ENCODE measurements at places on chromosomes 7 and 10. TPM values are rescaled to one million over a fixed set of nuclear protein-coding genes. Genes with fewer than 3 reads are reported as not detected.

- no peaks in the 10 kb centered on the region for H3K27me3 ChIP-seq
- no peaks in the 10 kb centered on the region for H3K4me1 ChIP-seq
- no peak overlapping the region for H3K27ac ChIP-seq
- no peak for DNase-seq
Measured at GRCh38 chr7:157176771-157177170, 38.0 kb downstream of the UBE3C start.

- peaks cover 5% of the 10 kb centered on the region for H3K4me1 ChIP-seq
- no peaks in the 10 kb centered on the region for H3K36me3 ChIP-seq
- no peak for DNase-seq
- peaks cover 15% of the 10 kb centered on the region for H3K27me3 ChIP-seq
- no peak overlapping the region for H3K27ac ChIP-seq
Measured at GRCh38 chr10:117259279-117259678, 18.4 kb downstream of the SLC18A2 start.

- no peaks in the 10 kb centered on the region for H3K4me1 ChIP-seq
- no peak for DNase-seq
- peaks cover 3% of the 10 kb centered on the region for H3K27me3 ChIP-seq
- no peak overlapping the region for H3K27ac ChIP-seq
Measured at GRCh38 chr10:3714967-3715366, 70.0 kb downstream of the KLF6 start.

GRCh38 chr10:19958787-19959186, 142.6 kb downstream of the PLXDC2 start:
- DNase-seq, result no peak
- no peaks in the 10 kb centered on the region for H3K36me3 ChIP-seq
- no peaks in the 10 kb centered on the region for H3K4me1 ChIP-seq
- no peaks in the 10 kb centered on the region for H3K27me3 ChIP-seq

Gene GJD4
- not detected for total RNA-seq

GRCh38 chr7:52233248-52233647, 802.2 kb upstream of the POM121L12 start:
- H3K27ac ChIP-seq, result no peak overlapping the region
- no peaks in the 10 kb centered on the region for H3K27me3 ChIP-seq
- DNase-seq, result no peak
- H3K4me1 ChIP-seq, result no peaks in the 10 kb centered on the region

DNA sequence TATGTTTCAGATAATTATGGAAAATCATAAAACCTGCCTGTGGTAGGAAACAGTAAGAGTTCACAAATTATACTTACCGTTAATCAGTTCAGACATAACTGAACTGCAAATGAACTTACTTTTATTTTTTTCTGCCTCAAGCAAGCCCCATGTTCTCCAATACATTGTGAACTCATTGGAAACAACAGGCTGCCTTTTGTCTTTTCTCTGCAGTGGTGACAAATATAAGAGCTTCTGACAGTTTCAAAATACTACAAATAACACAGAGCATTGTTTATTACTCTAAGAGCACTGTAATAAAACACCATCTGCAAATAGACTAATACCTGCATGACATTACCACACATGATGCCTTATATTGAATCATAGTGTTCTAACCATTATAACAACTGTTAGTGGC, 94.0 kb upstream of the CDCA7L start:
- no peaks in the 10 kb centered on the region for H3K4me1 ChIP-seq
- H3K36me3 ChIP-seq, result no peaks in the 10 kb centered on the region
- peaks cover 13% of the 10 kb centered on the region for H3K27me3 ChIP-seq
- DNase-seq, result no peak
- no peak overlapping the region for H3K27ac ChIP-seq
- H3K4me3 ChIP-seq, result no peak overlapping the region

Gene CLRN3
- total RNA-seq, result not detected

Gene HILPDA
- 24.1 TPM for total RNA-seq

Gene TMEM139
- total RNA-seq, result 0.29 TPM

GRCh38 chr7:693280-693679, 33.2 kb upstream of the DNAAF5 start:
- no peak overlapping the region for H3K27ac ChIP-seq
- DNase-seq, result no peak
- no peaks in the 10 kb centered on the region for H3K27me3 ChIP-seq
- no peaks in the 10 kb centered on the region for H3K4me1 ChIP-seq
- H3K4me3 ChIP-seq, result no peak overlapping the region

- H3K4me1 ChIP-seq, result no peaks in the 10 kb centered on the region
- no peaks in the 10 kb centered on the region for H3K27me3 ChIP-seq
- no peak overlapping the region for H3K27ac ChIP-seq
Measured at GRCh38 chr10:72826346-72826745, 67.2 kb upstream of the OIT3 start.

Gene NPFFR1
- not detected for total RNA-seq

GRCh38 chr10:12945690-12946359, 55.7 kb downstream of the CCDC3 start:
- DNase-seq, result peak; percentile 12
- no peak overlapping the region for H3K4me3 ChIP-seq
- no peaks in the 10 kb centered on the region for H3K27me3 ChIP-seq
- H3K36me3 ChIP-seq, result no peaks in the 10 kb centered on the region

DNA sequence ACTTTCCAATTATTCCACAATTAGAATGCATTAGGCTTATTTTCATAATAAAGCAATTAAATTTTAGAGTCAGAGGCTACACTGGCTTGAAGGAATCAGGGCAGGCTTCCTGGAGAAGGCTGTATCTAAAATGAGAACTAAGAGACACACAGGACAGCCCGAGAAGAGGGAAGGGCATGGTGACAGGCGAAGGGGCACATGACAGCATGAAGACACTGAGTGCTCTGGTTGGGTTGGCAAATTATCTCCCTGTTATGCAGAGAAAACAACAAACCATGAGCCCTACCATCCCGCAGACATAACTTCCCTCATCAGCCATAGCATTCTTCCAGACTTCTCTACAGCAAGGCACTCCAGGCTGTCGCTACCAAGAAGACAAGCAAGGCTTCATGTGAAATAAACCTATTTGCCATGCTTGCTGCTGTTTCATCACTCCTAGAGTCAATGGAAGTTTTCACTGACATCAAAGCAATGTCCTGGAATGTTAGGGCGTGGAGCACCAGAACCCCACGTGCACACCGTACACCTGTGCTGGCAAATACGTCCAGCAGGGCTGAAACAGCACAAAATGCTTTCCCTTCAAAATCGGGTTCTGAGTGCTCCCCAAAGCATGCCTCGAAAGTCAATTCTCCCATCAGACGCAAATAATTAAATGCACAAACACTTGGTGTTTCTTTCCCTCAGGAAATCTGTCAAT, 21.3 kb downstream of the VOPP1 start:
- peaks cover 41% of the 10 kb centered on the region for H3K4me1 ChIP-seq
- no peak for DNase-seq
- H3K27ac ChIP-seq, result no peak overlapping the region
- no peak overlapping the region for H3K4me3 ChIP-seq
- H3K36me3 ChIP-seq, result peaks cover 18% of the 10 kb centered on the region

DNA sequence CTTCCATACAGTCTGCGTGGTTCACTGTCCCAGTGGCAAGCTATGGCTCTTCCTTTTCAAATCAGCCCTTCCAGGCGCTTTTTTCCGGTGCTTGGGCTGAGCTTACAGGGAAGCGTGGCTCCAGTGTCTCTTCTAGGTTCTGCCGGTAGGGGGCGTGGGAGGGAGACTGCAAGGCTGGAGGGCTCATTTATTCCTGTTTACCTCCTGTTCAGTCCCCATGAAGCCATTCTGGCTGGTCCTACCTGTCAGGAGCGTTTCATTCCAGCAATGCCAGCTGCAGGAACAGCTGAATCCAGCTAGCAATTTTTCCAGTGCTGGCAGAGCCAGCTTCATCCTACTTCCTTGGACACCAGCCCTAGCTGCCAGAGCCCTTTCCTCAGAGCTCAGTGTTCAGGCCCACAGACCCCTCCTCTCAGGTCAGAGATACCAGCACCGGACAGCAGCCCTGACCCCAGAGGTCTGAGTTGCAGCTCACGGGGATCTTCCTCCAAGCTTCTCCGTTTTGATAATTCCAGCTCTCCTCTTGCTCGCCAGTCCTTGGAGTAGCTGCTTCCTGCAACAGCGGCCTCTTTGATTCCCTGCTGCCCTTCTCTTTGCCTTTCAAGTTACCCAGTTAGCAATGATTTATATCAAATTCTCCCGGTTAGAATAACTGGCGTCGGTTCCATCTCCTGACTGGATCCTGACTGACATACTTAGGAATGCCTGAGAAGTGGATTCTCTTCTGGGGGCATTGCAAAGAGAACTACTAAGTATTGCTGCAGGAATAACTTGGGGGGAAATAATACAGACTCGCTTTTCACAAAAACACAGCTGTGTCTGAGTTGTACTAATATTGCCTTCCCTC, 129.8 kb downstream of the FRMD4A start:
- H3K4me3 ChIP-seq, result no peak overlapping the region
- no peak for DNase-seq
- H3K27me3 ChIP-seq, result peaks cover 18% of the 10 kb centered on the region

Gene BRAT1
- total RNA-seq, result 39.4 TPM

DNA sequence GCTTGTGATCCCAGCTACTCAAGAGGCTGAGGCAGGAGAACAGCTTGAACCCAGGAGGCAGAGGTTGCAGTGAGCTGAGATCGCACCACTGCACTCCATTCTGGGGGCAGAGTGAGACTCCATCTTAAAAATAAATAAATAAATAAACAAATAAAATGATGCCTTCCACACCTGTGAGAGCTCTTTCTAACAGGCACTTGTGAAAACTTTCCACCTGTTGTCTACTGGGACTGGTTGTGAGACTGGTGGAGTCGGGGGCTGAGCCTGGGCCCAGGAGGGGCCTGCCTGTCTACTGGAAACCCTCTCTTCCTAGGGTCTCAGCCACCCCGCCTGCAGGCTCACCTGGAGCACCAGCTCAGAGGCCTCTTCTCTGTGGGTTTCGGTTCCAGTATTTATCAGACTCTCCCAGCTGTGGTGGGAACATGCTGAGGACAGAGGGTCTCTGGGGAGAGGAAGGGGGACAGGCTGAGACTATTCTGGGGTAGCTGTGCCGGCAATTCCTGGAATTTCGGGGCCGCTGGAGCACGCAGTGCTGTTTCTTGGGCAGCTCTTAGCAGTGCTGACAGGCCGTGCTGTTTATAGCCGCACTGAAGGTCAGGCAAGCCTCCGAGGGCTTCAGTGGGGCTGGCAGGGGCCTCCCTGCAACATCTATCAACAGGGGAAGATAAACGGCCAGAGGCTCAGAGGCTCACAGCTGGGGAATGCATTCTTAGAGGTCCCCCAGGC, 3.8 kb downstream of the LDB3 start:
- H3K27ac ChIP-seq, result no peak overlapping the region
- H3K36me3 ChIP-seq, result no peaks in the 10 kb centered on the region
- H3K4me3 ChIP-seq, result no peak overlapping the region
- DNase-seq, result no peak
- no peaks in the 10 kb centered on the region for H3K4me1 ChIP-seq

GRCh38 chr10:104045151-104046089, 40.3 kb downstream of the COL17A1 start:
- H3K4me3 ChIP-seq, result no peak overlapping the region
- peaks cover 3% of the 10 kb centered on the region for H3K27me3 ChIP-seq
- no peaks in the 10 kb centered on the region for H3K4me1 ChIP-seq
- no peaks in the 10 kb centered on the region for H3K36me3 ChIP-seq
- no peak overlapping the region for H3K27ac ChIP-seq

Gene UCN3
- not detected for total RNA-seq

DNA sequence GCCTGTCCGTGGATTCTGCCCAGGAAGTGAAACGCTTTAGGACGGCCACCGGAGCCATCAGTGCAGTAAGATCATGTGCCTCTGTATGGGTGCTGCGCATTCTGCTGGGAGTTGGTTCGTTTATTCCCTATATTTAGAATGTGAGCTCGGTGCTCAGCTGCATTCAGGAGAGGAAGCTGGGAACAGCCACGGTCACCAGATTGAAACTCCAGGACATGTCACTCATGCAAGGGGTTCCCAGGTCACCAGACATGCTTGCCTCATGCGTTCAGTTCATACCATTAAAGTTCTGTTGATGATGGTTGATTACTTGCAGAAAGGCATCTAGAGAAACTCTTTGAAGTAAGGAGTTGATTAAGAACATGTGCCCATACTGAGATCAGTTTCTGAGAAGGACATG, 78.1 kb downstream of the TRRAP start:
- no peak overlapping the region for H3K4me3 ChIP-seq
- no peak for DNase-seq
- no peak overlapping the region for H3K27ac ChIP-seq
- peaks cover 2% of the 10 kb centered on the region for H3K4me1 ChIP-seq

- no peaks in the 10 kb centered on the region for H3K36me3 ChIP-seq
- no peaks in the 10 kb centered on the region for H3K4me1 ChIP-seq
- H3K27ac ChIP-seq, result no peak overlapping the region
- H3K4me3 ChIP-seq, result no peak overlapping the region
Measured at GRCh38 chr10:8113616-8114015, 59.1 kb downstream of the GATA3 start.

GRCh38 chr7:45417735-45418134, 156.4 kb upstream of the ADCY1 start:
- no peak for DNase-seq
- peaks cover 17% of the 10 kb centered on the region for H3K27me3 ChIP-seq
- H3K36me3 ChIP-seq, result no peaks in the 10 kb centered on the region
- no peak overlapping the region for H3K4me3 ChIP-seq
- no peaks in the 10 kb centered on the region for H3K4me1 ChIP-seq

DNA sequence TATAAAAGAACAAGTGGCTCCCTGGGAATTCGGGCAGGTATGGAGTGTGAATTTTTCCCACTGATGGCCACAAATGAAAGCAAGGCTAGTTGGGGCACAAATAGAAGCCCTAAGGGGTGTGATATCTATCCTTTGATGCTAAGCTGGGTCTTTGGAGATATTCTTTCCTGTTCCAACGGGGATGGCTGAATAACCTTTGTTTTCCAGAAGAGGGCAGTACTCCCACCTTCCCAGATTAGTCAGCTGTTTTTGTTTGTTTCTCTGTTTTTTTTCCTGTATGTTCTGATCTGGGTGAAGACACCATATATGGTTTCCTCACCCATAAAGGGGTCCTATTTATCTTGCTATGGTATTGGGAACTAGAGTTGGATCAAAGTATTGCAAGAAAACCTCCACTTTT, 947.7 kb upstream of the SORCS1 start:
- H3K4me1 ChIP-seq, result no peaks in the 10 kb centered on the region
- no peak overlapping the region for H3K4me3 ChIP-seq
- H3K27me3 ChIP-seq, result no peaks in the 10 kb centered on the region
- H3K36me3 ChIP-seq, result no peaks in the 10 kb centered on the region
- H3K27ac ChIP-seq, result no peak overlapping the region

DNA sequence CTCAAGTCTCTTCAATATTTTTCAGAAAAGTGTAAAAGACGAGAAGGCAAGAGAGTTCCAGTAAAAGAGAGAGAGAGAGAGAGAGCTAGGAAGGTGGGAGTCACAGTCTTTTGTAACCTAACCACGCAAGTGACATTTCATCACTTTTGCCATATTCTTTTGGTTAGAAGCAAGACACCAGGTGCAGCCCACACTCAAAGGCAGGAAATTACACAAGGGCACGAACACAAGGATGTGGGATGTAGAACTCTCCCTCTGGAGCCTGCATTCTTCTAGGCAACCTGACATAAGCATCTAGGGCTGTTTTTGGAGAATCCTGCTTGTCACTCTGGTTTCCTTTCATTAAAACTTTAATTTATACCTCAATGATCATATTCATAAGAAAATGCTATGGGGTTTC, 1213.1 kb downstream of the DNAJB9 start:
- no peak overlapping the region for H3K4me3 ChIP-seq
- no peaks in the 10 kb centered on the region for H3K36me3 ChIP-seq
- H3K27ac ChIP-seq, result no peak overlapping the region
- no peaks in the 10 kb centered on the region for H3K4me1 ChIP-seq
